Activated CD4-positive, alpha-beta T cell treated with anti-CD3 and anti-CD28 coated beads, Interleukin-2, amount 10 ng/mL, durations not matched to agents 24 days and 14 days (primary cell): ENCODE measurements at places on chromosomes 4 and X.

DNA sequence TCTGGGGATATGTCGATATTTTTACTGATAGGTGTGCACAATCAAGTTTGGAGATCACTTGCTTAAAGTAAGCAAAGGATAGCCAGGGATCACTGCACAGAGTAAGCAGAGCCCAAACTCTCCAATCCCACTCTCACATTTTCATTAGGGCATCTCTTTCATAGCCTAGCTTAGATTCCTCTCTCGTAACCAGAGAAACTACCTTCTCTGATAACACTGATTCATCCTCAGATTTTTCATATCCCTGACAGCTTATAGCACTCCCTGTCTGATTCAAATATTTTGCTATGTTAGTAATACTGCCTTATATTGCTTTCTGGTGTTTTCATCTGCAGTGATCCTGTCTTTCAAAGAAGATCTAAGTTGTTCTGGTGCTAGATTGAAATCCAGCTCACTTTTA lies 123.7 kb downstream of the CBLL2 start:
- DNase-seq, result no peak

DNA sequence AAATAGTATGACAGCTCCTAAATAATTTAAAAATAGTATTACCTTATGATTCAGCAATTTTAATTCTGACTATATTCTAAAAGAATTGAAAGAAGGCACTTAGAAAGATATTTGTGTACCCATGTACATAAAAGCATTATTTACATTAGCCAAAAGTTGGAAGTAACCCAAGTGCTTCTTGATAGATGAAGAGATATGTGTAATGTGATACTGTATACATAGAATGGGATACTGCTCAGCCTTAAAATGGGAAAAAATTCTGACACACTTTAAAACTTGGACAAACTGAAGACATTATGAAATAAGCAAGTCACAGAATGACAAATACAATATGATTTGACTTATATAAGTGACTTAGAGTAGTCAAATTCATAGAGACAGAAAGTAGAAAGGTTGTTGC lies 112.2 kb downstream of the IDS start:
- no peak for DNase-seq

DNA sequence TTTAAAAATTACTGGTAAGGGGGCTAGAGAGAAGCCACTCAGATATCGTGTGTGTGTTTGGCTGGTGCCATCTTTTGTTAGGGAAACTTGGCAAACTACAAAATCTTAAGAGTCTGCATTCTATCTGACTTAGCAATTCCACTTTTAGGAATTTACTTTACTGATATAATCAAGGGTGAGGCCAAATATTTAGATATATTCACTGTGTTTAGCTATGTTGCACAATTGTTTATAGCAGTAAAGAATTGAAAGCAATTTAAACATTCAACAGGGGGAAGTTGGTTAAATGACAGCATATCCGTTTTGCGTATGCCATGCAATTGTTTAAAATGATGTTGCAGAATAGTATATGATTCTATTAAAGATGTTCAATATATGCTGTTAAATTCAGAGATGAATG lies 6.4 kb upstream of the HERC3 start:
- DNase-seq, result no peak

DNA sequence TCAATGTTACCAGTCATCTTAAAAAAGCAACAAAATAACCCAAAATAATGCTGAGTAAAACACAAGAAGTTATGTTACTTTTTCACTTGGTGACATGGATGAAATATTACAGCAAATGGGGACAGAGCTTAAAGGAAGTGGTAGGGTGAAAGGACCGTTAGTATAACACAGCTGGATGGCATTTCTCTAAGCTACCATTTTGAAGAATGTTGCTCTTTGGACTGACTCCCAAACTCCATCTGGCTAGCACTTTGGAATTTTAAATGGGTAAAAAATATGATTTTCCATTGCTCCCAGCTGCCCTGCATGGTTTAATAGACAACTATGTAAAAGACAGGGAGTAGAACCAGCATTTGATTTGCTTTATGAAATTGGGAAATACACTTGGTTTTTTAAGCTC lies 27.6 kb downstream of the CLCN5 start:
- DNase-seq, result no peak

DNA sequence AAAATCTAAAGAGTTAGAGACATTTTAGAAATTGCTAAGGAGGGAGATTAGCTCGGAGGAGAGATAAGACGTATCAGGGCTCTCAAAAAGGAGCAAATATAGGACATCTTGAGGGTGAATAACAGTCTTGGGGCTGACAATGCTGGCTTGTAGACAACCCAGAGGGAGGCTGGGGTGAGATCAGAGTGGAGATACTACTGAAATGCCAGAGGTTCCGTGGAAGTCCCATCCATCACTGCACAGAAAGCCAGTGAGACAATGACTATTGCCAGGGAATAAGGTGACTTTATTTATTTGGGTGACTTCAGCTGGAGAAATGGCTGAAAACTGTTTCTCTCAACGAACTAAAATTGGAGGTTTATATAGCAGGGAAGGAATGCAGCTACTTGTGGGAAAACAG lies 838.1 kb upstream of the AGA start:
- no peak for DNase-seq

GRCh38 chr4:65416891-65417290 lies 253.4 kb downstream of the EPHA5 start:
- no peak for DNase-seq

- DNase-seq, result no peak
Observed at GRCh38 chr4:58760737-58761136, 1650.6 kb upstream of the IGFBP7 start.

GRCh38 chrX:82748906-82749505 lies 759.1 kb upstream of the POU3F4 start:
- no peak for DNase-seq

- peak; percentile 80 for DNase-seq
Observed at GRCh38 chrX:68511255-68511654, 12.4 kb downstream of the YIPF6 start.

GRCh38 chr4:38132107-38132673 lies 172.0 kb downstream of the PTTG2 start:
- DNase-seq, result peak; percentile 93

GRCh38 chr4:181477591-181477990 lies 765.6 kb upstream of the TENM3 start:
- no peak for DNase-seq

DNA sequence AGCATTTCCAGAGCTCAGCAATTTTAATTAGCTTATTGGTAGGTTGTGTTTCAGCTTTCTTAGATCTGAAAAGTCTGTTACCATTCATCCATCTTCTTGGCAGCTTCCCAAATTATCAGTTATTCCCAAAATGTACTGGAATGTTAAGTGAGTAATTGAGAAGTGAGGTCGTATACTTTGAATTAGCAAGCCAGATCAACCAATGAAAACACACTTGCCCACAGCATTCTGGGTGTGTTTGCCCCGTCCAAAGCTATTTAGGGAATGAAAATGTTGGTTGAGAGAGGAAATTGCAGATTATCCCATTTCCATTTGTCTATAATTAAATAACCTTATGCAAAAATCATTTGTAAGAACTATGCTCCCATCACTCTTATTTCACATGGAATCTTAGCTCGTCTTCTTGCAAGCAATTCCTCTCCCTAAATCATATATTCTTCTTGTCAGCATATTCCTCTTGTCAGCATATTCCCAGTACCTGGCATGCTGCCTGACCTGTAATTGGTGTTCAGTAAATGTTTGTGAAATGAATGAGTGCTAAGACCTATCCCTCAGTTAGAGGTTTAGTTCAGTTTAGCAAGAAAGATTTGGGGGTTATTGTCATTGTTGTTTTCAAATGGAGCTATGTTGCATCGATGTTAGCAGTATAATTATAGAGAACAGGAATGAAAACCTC lies 23.3 kb upstream of the ANTXR2 start:
- no peak for DNase-seq

GRCh38 chrX:50978920-50979682 lies 68.6 kb downstream of the BMP15 start:
- DNase-seq, result no peak

GRCh38 chr4:97786306-97786920 lies 356.9 kb downstream of the STPG2 start:
- DNase-seq, result no peak

DNA sequence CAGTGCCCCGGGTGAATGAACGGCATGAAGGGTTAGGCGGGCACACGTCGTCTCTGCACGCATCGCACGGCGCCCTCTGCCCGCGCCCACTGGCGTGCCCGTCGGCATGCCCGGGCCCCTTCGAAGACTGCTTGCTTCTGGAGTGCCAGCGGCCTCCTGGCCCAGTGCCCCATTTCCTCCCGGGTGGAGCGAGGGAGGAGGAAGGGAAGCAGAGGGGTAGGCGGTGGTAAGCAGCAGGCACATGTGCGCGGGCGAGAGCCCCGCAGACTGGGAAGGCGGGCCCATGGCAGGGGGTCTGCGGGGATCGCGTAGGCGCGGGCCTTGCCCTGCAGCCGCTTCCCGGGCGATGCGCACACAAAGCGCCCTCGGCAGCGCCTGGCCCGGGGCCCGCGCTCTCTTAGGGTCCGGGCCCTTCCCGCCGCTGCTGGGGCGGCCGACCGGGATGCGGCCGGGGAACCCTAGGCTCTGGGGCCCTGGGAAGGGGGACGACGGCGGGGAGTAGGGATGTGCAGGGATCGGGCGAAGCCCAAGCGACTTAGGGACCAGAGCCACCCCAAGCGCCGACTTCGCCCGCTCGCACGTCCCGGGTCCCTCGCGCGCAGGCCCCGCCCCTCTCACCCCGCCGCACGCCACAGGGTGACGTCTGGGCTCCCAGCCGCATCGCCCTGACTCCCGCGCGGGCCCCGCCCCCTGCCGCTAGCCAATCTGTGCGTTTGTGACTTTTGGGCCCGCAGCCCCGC lies 866 bp upstream of the EMD start:
- DNase-seq, result no peak

DNA sequence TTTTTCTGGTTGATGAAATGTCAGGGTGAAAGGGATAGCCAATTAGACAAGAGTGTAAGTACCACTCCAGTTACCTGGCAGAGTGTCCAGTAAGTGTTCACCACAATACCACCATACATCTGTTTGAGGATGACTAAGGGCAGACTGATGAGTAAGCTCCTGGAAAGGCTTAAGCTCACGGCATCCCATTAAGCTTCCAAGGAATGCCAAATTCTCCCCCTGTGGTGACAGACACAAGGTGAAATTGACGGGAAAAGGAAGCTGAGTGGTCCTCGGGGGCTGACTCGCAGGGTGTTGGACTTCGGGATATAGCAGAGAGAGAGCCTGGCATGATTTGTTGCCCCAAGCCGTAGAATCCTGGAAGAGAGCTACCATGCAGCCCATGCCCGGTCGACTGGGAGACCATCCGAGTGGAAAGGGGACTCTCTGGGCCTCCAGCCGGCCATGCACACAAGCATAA lies 7.6 kb upstream of the BST1 start:
- no peak for DNase-seq

DNA sequence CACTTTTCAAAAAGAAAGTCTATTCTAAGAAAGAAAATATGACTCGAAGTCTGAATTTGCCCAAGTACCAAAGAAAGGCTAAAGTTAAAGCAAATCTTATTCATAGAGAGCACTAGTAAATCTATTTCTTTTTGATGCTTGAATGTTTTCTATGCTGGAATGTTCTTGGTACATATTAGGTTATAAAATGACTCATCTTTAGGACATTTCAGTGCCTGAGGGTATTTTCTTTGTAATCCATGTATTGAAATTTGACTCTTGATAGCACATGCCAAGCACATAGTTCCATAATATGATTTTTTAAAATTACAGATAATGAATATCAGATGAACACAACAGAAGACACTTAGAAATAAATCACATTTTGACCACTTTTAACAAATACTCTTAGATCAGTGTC lies 232.8 kb downstream of the TRIML1 start:
- no peak for DNase-seq

DNA sequence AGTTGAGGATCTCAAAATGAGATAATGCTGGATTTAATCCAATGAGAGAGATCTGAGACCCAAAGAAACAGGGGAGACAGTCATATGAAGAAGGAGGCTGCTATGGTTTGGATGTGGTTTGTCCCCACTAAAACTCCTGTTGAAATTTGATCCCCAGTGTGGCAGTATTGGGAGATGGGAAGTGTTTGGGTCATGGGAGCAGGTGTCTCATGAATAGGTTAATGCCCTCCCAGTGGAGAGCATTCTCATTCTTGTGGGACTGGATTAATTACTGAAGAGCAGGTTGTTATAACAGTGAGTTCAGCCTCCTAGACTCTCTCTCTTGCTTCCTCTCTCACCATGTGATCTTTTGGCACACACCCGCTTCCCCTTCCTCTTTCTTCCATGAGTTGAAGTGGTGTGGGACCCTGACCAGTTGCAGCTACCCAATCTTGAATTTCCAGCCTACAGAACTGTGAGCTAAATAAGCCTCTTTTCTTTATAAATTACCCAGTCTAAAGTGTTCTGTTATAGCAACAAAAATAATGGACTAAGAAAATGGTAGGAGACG lies 70.3 kb downstream of the PPEF2 start:
- DNase-seq, result no peak

DNA sequence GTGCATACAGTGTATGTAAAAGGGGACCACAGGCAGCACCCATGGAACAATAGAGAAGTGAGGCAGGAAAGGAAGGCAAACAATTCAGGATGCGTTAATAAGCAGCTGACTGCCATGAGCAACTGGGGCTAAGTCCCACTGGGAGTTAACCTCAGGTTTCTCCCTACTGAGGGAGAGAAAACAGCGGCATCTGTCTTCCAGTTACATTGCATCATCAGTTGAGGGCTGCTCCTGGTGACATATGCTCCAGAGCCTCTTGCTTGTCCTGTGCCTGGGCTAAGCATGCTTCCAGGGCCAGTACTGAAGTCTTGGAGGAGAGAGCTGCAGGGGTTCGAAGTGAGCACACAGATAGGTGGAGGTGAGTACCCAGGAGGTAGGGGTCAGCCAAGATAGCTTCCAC lies 24.3 kb downstream of the RAI2 start:
- DNase-seq, result no peak

GRCh38 chr4:53183754-53184153 lies 182.1 kb downstream of the SCFD2 start:
- no peak for DNase-seq

DNA sequence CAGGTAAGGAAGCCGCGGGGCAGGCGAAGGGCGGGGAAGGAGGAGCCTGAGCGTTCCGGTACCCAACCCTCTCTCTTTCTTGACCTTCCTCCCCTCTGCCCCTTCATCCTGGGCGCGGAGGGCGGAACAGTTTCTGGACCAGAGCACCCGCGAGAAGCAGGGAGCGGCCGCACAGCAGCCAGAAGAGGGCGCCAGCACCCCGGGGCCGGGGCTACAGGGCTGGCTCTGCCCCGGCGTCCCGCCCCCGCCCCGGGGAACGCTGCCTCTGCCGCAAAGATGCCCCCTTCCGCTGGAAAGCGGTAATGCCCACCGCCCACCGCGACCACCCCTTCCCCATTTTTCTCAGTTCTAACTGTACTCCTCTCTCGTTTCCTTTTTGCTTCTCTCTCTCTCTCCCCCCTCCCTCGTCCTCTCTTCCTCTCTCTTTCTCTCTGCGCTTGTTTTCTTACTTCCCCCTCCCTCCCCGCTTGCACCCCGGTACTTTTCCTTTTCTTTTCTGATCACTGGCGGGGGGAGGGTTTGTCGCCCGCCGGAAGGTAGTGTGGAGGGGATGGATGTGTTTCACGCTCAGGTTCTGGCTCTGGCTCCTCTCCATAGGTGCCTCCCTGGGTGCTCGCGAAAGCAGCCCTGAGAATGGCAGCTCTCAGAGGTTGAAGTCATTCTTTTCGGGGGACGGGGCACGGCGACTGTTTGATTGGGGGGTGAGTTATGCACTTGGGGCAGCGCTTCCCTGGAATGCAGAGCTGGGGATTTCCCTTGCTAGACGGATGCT lies 13.1 kb upstream of the PRDM8 start:
- DNase-seq, result peak; percentile 98
